Stimulated activated CD8-positive, alpha-beta memory T cell treated with anti-CD3 and anti-CD28 coated beads, Interleukin-7, amount 100 ng/mL, for 1 hour (primary cell): ENCODE measurements at places on chromosomes 1 and 21.
A peak's percentile ranks its signal among the peaks of the same experiment; 100 is the strongest.

DNA sequence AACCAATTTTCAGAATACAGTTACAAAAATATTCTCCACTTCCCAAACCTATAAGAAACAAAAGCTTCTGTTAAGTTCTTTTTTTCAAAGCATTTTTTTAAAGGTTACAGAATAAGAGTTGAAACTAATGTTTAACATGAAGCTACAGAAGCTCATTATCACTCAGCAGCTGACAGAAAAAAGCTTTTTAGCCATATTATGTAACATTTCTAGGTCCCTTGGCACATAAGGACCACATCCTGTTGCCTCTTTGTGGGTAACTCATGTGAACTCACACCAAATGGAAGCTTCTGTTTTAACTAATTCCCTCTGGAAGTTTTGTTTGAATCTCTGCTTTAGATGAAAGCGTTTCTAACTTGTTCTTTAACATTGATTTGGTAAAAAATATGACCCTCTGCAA, 242.5 kb upstream of the TMPRSS15 start:
- DNase-seq: no peak

GRCh38 chr21:41993744-41994143, 16.4 kb downstream of the ZBTB21 start:
- no peak for DNase-seq

DNA sequence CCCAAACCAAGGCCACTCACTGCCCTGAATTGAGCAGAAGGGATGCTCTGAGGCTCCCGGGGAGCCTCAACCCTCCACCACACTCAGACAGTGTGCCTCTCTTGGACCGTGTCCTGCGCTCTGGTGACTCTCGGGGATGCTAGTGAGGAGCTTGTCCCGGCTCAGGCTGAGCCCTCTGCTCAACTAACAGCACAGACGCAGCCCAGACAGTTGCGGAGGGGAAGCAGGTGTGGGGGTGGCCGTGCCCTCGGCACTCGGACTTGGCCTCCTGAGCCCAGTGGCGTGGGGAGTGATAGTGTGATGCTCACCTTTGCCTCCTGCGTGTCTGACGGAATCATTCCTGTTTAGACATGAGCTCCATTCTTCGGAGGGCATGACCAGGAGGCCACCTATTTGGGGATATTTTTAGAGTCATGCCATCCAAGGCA, 15.4 kb upstream of the SLC19A1 start:
- no peak for DNase-seq

GRCh38 chr21:45590726-45591618, 48.7 kb upstream of the SLC19A1 start:
- no peak for DNase-seq

GRCh38 chr1:162631546-162632191, 595 bp upstream of the DDR2 start:
- DNase-seq: no peak

DNA sequence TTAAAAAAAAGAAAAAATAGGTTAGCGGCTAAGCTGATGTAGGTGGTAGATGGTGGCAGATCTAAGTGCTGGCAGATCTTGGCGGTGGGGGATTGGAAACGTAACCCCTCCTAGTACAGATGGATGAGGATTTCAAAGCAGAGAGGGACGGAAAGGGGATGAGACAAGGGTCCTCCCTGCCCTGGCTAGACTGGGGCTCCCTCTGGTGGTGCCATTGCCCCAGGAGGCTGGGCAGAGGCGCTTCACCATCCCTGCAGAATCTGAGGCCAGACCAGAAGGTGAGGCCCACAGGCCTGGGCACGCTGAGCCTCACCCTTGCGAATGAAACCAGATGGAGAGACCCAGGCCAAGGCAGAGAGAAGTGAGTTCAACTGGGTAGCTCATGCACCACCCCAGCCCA, 7.0 kb upstream of the PLEKHA6 start:
- DNase-seq: no peak

DNA sequence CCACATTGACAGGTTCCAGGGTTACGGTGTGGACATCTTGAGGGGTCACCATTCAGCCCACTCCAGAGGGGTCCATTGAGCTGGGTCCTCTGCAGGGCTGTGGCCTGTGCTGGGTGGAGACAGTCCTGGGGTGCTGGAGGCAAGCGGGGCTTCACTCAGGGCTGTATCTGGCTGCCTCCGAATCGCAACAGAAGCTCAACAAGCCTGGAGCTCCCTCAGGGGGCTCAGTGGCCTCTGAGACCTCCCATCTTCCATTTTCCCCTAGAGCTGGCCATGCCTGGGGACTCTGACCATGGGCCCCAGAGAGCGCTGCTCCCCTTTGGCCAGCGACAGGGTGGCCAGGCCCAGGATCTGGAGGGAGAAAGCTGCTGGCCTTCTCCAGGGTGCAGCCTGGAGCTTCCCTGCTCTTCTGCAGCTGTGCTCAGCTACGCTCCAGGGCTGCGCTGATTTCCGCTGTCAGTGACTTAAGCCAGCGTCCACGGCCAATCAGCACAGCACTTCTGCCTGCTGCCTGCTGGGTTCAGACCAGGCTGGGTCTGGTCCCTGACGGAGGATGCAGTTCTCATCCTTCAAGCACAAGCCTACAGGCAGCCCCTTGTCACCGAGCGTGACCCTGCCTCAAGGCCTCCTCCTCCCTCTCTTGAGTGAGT, 45.0 kb upstream of the ADARB1 start:
- DNase-seq: no peak

DNA sequence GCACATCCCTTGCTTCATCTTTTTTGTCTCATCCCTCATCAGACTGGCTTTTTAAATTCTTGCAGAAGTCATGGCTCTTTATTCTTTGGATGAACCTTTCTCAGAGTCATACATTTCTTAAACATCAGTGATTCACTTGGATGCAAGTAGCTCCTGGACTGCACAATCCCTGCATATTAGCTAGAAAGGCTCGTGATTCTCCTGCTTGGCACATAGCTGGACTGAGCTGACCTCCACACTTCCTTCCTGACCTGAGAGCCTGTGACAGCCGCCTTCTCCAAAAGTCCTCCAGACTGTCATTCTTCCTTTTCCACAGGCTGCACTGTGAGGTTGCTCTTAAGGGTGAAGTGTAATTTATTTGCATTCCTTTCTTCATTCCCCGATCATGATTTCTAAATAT, 109.4 kb downstream of the RGL1 start:
- DNase-seq: no peak

GRCh38 chr1:12167493-12168429, 970 bp downstream of the TNFRSF1B start:
- no peak for DNase-seq

- no peak for DNase-seq
Observed at GRCh38 chr1:53180226-53180625, 16.4 kb upstream of the CPT2 start.

- peak; percentile 18 for DNase-seq
Observed at GRCh38 chr21:42684109-42684916, 30.9 kb downstream of the PDE9A start.

- DNase-seq: no peak
Observed at GRCh38 chr1:219651993-219652392, 39.1 kb upstream of the ZC3H11B start.

- DNase-seq: no peak
Observed at GRCh38 chr1:6307099-6307498, 46.2 kb upstream of the GPR153 start.

DNA sequence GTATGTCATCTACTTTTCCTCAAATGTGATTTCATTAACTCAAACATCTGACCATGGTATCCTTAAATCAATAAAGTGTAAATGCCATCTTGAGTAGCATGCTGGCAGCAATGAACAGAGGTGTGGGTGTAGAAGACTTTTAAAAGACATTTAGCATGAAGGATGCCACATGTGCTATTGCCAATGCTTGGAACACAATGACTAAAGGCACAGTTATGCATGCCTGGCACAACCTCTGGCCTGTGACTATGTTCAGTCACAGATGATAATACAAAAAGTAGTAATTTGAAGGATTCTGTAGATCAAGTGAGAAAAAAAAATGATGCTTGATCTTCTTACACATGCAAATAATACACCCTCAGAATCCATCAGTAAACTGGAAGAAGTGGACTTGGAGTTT, 938.9 kb upstream of the ADGRL4 start:
- no peak for DNase-seq

- no peak for DNase-seq
Observed at GRCh38 chr1:30522031-30523004, 201.1 kb downstream of the MATN1 start.

DNA sequence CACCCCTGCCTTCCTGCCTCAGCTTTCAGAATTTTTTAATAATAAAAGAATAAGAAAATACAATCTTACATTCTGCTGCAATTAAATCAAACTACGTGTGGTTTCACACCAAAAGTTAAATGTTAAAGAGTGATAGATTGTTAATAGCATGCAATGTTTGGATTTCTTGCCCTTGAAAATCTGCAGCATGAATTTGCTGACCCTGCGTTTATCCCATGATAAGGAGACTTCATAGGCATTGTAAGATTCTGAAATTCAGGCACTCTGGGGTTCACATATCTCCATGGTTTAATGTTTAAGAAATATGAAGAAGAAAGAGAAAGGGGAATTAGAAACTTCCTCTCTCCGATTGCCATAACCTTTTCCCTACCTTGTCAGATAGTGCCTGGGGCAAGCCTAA, 1616.2 kb upstream of the B3GALT2 start:
- DNase-seq: no peak

GRCh38 chr1:9651565-9652378, at the start of gene PIK3CD:
TSS of gene PIK3CD (plus strand) at chr1:9651731. CDS start at chr1:9710456, 58,725 bp downstream.
- DNase-seq: no peak

DNA sequence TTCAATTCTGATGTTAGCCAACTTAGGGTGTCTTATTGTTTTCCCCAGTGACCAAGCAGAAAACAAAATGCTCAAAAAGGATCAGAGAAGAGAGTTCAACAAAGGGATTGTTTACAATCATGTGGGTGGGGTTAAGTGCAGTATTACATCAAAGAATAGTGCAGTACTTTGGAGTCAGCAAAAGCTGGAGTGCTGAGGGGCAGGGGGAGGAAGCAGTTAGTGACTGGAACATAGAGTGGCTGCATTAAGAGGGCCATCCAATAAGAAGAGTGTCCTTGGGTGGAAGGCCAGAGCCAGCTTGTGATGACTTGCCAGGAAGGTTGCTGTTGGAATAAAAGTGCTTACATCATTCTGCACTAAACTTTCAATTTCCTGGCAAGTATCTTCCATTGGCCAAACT, 175.5 kb downstream of the CYYR1 start:
- DNase-seq: no peak

GRCh38 chr1:21220815-21221214, 44.1 kb upstream of the EIF4G3 start:
- no peak for DNase-seq

DNA sequence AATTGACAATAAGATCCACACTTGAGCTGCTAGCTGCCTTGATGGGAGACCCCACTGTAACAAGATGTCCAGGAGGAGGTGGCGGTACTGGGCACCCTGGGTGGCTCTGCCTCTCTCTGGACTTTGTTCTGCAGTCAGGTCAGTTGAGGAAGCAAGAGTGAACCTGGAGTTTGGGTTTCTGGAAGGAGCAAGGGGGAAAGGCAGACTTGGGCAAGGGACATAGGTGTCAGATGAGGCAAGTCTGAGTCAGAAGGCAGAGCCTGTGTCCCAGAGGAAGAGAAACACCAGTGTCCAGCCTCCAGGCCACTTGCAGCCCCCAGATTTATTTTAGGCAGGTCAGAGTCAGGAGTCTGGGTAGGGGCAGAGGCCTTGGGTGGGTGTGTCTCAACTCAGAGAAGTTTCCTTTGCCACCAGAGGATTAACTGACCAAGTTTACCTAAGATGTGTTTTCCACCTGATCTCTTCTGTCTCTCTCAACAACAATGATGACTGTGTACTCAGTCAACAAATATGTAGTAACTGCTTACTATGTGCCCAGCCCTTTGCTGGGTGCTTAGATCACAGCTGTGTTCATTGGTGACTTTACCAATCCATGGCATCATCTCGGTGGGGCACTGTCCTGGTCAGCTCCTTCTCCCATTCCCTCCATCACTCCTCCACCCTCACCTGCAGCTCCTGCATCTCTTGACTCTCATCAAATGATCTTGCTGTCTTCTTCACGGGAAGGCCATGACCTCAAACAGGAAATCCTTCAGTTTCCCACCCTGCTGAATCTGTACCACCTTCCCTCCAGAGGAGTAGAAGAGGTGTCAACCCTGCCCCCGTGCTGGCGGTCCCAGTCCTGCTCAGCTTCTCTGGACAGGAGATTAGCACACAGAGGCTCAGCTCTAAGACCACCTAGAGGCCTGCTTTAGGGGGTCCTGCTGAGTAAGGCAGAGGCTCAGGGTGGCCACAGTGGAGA, 36.6 kb downstream of the ELF3 start:
- no peak for DNase-seq

DNA sequence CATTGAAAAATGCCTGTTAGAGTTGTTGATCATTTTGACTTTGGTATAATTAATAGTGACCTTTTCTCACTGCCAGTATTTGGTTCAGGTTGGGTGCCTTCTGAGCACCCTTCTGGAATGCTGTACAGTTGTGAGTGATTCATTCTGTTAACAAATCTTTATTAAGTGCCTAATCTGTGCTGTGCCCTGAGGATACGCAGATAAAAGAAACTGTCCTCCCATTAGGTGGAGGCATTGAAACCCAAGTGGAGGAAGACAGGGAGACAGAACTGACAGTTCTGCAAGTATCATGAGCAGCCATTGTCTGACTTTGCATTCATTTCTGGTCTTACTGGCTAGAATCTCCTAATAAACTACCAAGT, 76.1 kb upstream of the ZNF326 start:
- DNase-seq: no peak

DNA sequence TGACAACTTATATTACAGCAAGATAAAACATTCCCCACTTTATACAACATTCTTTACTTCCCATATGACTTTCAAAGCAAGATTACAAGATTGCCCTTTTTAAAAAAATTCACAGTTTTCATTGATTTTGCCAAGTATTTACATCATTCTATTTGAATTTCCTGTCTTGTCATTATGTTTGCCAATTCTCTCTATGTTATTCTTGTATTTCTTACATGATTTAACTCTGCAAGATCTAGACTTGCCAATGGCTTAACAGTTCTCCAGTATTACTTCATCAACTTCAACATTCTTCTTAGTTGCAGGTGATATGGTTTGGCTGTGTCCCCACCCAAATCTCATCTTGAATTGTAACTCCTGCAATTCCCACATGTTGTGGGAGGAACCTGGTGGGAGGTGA, 31.6 kb downstream of the FMO4 start:
- no peak for DNase-seq

GRCh38 chr21:33783187-33783979, 132.2 kb downstream of the ATP5PO start:
- DNase-seq: no peak

- DNase-seq: no peak
Observed at GRCh38 chr1:244010191-244010590, 40.9 kb upstream of the ZBTB18 start.

DNA sequence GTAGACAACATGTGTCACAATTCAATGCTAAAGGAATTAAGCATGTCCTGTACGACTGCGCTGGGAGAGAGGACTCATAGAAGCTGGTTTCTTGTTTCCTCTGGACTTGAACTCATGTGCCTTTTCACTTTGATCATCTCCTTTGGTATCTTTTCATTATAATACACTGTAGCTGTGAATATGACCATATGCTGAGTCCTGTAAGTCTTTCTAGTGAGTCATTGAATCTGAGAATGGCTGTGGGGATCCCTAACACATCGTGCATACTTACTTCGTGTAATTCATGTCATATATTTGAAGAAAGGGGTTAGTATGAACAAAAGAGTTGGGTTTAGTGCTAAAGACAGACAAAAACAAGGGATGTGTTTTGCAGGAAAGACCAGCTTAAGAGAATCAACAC, 148.1 kb upstream of the RUNX1 start:
- DNase-seq: no peak
